ENCODE measurements at places on chromosomes 12 and 14. TPM values are rescaled to one million over a fixed set of nuclear protein-coding genes. Genes with fewer than 3 reads are reported as not detected.
A peak's percentile ranks its signal among the peaks of the same experiment; 100 is the strongest.

Gene AGAP2
- total RNA-seq = 45.5 TPM

Gene DENND5B
- 45.6 TPM for total RNA-seq

Gene SPTB
- 1.9 TPM for total RNA-seq

Gene PLCZ1
- total RNA-seq = not detected

Gene DDHD1
- 38.1 TPM for total RNA-seq

Gene SYCP3
- total RNA-seq = not detected

Gene RFX4
- not detected for total RNA-seq

Gene MSRB3
- 1.6 TPM for total RNA-seq

Gene EML5
- total RNA-seq = 2.1 TPM

Gene STXBP6
- 0.49 TPM for total RNA-seq

Gene HOXC12
- not detected for total RNA-seq

Gene ART4
- total RNA-seq = not detected

Gene TMPRSS12
- not detected for total RNA-seq

Gene SDSL
- total RNA-seq = 0.74 TPM

Gene NXPH4
- total RNA-seq = 10.5 TPM

DNA sequence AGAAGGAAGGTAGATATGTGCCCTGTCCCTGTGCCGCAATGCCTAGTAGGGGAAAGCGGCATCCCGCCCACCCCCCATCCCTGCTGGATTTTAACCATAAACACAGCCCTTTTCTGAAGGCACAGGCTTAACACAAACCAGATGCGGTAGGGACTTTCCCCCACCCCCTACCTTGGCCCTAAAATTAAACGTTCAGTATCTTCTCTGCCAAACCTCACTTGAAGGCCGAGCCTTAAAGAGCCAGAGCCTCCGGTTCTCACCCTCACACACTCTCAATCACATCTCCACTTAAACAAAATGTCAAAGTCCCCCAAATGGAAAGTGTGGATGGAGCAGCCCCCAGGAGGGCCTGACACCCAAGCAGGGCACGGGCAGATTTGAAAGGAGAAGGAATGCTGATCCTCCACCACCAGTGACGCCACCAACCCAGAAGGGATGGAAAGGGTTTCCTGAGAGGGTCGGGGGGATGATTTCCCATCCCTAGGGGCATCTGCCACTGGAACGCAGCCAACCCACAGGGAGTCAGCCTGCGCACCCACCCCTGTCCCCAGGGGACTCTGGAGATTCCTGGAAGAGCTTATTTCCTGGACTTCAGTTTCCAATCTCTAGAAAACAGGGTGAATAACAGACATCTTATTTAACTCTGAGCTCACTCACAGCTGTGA lies 26.4 kb downstream of the ACTN1 start:
- no peak for DNase-seq

DNA sequence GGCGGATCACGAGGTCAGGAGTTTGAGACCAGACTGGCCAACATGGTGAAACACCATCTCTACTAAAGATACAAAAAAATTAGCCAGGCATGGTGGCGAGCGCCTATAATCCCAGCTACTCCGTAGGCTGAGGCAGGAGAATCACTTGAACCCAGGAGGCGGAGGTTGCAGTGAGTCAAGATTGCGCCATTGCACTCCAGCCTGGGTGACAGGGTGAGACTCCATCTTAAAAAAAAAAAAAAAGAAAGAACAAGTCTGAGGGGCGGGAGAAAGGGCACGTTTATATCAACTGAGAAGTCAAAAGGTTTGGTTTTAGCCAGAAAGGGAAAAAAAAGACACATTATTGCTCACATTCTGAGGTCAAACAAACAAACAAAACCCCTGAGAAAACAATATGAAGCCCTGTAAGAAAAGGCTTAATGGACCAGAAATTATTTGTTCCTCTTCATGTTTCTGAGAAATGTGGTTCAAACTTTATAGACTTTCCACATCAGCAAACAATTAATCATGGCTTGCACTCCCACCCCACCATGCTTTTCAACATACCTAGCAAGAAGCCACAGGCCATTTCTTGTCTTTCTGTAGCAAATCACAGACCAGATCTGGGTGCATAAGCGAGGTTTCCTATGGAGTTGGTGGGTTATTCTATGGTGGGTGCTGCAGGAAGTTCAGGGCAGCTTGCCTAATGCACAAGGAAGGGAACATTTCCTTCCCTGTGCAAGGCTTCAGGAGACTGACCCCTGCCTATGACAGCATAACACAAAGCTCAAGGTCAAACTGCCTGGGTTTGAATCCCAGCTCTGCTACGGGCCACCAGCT lies 80.1 kb downstream of the SSPN start:
- DNase-seq = no peak

- no peak for DNase-seq
Measured at GRCh38 chr12:59075968-59076490, 155.7 kb upstream of the LRIG3 start.

DNA sequence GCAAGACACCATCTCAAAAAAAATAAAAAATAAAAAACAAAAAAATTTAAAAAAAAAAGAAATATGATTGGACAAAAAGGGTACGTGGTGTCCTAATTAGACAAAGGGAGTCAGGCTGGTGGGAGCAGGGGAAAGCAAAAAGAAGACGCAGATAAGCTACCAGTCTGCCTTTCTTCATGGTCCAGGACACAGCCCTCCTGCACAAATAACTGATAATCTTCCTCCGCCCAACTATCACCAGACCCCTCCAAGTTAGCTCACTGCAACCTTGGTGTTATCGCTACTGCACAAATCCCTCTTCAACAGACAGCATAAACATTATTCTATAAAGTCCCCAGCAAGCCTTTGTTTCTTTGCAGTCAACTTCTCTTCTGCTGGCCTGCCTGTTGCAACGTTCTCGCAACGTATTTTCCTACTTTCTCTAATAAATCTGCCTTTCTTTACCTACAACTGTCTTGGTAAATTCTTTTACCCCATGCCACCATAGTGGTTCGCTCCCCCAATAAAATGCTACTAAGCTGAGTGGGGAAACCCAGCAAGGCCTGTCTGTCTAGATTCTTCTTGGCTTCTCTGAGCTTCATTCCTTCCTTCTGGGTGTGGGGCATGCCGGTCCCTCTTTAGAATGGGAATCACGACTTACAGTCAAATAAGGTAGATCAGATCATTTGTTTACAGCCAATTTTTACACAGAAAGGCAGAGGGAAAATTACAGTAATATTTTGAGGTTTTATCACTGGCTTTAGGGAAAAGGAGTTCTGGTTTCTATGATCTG lies 14.6 kb upstream of the DNAL1 start:
- no peak for DNase-seq

- no peak for DNase-seq
Measured at GRCh38 chr12:27505109-27505508, 18.9 kb upstream of the PPFIBP1 start.

DNA sequence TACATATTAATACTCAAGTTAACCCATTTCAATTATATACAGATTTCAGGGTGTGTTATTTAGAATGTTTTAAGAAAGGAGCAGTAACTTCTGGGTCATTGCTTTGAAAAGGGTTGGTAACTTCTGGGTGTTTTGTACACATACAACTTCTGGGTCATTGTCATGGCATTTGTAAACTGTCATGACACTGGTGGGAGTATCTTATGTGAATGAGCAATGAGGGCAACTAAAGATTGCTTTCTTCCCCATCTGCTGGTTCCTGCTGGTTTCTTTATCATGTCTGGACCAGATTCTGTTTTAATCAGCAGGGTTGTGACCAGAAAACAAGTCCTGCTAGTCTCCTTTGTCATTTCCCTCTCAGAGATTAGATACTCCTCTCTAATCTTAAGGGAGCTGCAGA lies 713.3 kb downstream of the LRFN5 start:
- DNase-seq = no peak

GRCh38 chr12:64072916-64073575 lies 149.1 kb downstream of the KICS2 start:
- DNase-seq = no peak

DNA sequence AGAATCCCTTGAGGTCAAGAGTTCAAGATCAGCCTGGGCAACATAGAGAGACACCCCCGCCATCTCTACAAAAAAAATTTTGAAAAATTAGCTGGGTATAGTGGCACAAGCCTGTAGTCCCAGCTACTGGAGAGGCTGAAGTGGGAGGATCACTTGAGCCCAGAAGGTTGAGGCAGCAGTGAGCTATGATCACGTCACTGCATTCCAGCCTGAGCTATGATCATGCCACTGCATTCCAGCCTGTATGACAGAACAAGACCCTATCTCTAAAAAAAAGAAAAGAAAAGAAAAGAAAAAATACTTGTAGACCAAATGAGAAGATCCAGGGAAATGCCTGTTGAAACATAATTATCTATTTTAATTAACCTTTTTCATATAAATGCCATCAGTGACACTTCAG lies 93.8 kb upstream of the MDM1 start:
- DNase-seq = no peak

GRCh38 chr14:66117600-66117999 lies 368.6 kb upstream of the CCDC196 start:
- DNase-seq = no peak

DNA sequence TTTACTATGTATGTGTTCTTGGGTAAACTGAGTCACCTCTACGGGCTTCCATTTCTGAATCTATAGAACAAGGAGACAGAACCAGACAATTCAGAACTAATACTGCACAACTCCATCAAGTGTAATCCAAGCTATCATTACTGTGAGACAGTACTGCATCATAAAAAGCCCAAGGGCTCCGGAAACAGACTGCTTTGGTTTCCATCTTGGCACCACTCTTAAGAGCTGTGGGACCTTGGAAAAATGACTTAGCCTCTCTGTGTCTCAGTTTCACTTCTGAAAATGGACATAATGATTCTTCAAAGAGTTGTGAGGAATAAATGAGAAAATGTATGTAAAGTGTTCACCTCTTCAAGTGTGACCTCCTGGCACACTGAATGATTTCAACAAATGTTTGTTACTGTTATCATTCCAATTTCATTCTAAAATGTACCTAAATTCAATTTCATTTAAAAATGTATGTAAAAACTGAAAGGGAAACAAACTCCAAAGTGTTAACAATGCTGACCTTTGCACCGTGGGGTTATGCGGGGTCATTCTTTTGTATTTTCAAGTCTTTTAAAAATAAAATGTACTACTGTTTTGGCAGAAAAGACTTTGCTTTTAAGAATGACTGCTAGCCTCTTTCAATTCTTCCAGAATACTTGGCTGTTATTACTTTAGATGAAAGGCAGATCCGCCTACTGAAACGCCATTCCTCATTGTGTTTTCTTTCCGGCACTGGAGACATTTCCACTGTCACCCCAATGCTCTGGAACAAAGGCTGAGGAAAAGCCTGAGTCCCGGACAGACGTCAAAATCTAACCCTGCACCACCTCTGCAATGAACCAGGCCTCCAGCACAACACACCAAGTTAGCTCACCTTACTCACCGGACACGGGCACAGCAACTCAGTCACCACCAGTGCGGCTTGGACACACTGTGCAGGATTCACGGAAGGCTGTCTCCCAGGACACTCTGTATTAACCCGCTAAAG lies 62.8 kb downstream of the TMCC3 start:
- DNase-seq = no peak

GRCh38 chr12:26370098-26370497 lies 174.7 kb downstream of the SSPN start:
- DNase-seq = no peak

DNA sequence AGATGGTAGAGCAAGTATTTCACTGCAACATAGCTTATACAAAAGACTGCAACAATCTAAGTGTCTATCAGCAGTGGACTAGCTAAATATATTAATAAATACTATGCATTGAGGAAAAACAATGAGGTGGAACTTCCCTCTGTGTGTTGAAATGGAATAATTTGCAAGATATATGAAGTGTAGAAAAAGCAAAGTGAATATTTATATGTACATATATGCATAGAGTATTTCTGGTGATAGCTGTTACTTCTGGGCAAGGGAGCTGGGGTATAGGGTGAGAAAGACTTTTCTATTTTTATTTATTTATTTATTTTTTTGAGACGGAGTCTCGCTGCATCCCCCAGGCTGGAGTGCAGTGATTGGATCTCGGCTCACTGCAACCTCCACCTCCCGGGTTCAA lies 33.9 kb downstream of the DNAL1 start:
- DNase-seq = no peak

GRCh38 chr14:49159081-49159480 lies 427.1 kb downstream of the RPS29 start:
- no peak for DNase-seq

DNA sequence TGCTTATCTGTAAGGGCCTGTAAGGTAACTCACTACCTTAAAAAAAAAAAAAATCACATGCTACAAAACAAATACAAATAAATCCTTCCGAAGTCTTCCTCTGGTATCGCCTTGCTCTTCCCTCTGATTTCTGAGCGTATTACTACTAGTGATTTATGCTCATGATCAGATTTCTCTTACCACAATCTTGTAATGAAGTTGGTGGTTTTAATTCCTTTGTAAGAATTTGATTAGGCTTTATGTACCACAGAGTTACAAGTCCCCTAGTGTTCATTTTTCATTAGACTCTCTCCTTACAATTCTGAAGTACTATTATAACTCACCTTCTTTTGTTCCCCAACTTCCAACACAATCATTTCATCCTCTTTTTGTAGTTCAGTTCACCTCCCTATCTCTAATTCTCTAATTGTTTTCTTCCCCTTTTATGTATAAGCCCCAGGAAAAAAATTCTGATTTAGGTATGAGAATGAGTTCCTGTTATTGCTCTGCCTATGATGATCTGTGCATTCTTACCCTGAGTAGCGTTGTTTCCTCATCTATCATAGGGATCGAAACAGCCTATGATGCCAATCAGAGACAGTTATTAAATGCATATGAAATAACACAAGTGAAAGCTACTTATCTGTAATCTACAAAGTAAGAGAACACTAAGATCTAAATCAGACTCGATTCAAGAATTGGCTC lies 81.5 kb downstream of the EPS8 start:
- no peak for DNase-seq

- no peak for DNase-seq
Measured at GRCh38 chr12:88381466-88381865, 198.8 kb downstream of the KITLG start.

GRCh38 chr14:54450535-54450934 lies 9.4 kb upstream of the CNIH1 start:
- DNase-seq = no peak

- DNase-seq = peak; percentile 53
Measured at GRCh38 chr14:101781240-101782061, 19.9 kb downstream of the PPP2R5C start.

- no peak for DNase-seq
Measured at GRCh38 chr12:15220451-15220850, 766 bp downstream of the RERG start.

- no peak for DNase-seq
Measured at GRCh38 chr12:70032076-70032475, 207.0 kb downstream of the MYRFL start.

DNA sequence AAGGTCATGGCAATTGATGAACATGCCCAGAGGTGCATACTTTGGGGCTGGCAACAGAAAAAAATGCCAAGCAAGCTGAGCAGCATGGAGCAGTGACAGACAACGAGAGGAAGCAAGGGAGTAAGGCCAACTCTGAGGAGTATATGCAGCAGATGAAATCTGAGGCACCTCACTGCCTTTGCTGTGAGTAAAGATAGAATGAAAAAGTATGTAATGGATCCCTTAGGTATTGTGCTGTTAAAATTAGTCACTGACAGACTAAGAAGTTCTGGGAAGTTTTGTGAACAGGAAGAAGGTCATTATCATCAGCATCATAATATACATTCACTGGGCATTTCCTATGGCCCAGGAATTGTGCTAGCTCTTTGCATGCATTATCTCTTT lies 269.9 kb downstream of the DUSP6 start:
- no peak for DNase-seq
